Cerebellum (tissue), 4 donors: ENCODE measurements at places on chromosomes 4 and X. TPM values are rescaled to one million over a fixed set of nuclear protein-coding genes. Genes with fewer than 3 reads are reported as not detected.

GRCh38 chr4:55830716-55831115 lies 11.1 kb downstream of the EXOC1L start:
- DNase-seq = no peak

Gene UCHL1
- 554 TPM for total RNA-seq

GRCh38 chr4:187176261-187176910 lies 452.7 kb upstream of the FAT1 start:
- no peak for DNase-seq

- no peak for DNase-seq
These were observed 132.2 kb downstream of the IDS start for GRCh38 chrX:149372866-149373265.

- no peak for DNase-seq
These were observed 1141.1 kb downstream of the FAT4 start for GRCh38 chr4:126455865-126456264.

DNA sequence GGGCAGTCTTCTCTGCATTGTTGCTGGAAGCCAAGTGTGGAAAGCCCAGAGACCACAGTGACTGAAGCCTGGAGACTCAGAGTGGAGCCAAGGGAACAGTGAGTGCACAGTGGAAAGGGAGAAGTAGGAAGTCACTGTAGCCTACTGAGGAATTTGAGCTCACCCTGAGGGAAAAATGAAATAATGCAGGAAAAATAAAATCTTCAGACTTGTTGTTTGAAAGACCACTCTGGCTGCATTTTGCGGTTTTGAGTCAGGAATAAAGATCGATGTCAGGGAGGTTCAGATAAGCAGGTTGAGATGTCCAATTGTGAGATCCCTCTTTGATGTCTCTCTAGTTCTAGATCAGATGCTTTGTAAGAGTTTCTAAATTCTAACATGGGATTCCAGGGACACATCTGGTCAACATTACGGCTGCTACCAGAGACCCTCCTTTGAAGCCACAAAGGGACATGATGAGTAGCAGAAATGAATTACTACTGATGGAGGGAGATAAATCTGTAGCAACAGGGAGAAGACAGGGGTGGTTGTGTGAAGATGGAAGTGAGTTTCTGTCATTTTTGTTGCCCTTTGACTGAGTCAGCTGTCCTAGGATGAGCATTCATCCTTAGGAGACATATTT lies 8.4 kb downstream of the ADH4 start:
- no peak for DNase-seq

DNA sequence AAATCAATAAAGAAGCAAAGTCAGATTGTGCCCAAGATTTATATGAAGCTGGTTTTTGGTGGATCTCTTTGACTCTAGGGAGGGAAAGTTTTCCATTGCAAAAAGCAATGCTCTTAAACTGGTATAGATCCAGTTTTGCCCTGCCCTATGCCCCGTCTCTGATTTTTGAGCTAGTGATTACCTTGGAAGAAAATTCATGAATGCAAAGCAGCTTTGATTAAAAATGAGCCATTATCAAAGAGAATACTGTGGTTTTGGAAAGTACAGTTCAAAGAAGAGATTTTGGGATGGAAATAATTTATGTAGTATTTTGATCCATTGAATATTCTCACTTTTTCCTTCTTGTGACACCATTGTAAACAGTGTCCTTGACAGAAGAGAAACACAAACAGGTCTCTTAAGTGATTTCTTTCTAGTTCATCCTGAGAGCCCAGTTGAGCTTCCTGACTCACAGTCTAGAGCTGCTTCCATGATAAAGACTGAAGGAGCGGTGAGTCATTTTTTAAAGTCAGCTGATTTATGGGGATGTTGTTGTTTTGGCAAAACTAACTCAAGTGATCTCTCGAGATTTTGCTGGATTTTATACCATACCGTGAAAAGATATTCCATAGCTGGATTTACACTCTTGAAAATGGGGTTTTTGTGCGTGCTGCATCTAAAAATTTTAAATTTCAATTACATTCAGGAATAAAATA lies 76.7 kb downstream of the AFF1 start:
- DNase-seq = no peak

Gene CPXCR1
- total RNA-seq = not detected

DNA sequence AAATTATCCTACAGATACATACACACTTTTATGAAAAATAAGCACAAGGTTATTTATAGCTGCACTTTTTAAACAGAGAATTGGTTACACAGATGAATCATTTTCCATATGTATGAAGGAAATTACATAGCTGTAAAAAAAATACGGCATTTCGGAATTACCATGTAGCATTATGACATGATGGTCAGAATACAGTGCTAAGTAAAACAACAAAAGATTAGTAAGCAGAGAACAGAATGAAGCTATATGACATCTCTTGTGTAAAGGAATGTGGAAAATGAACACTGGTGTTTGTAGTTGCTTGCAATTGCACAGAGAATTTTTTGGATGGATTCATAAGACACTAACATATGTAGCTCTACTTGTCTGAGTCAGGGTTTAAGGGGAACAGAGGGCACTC lies 1222.0 kb upstream of the PRKX start:
- no peak for DNase-seq

Gene CCDC158
- total RNA-seq = 4.3 TPM

Gene FGFBP2
- not detected for total RNA-seq

GRCh38 chr4:45946699-45947098 lies 177.2 kb downstream of the GABRG1 start:
- no peak for DNase-seq

GRCh38 chr4:8245884-8246833 lies 23.4 kb upstream of the HTRA3 start:
- DNase-seq = no peak

- DNase-seq = no peak
These were observed 87.1 kb downstream of the TMEM131L start for GRCh38 chr4:153553155-153553818.

Gene CHST7
- total RNA-seq = 12.2 TPM

DNA sequence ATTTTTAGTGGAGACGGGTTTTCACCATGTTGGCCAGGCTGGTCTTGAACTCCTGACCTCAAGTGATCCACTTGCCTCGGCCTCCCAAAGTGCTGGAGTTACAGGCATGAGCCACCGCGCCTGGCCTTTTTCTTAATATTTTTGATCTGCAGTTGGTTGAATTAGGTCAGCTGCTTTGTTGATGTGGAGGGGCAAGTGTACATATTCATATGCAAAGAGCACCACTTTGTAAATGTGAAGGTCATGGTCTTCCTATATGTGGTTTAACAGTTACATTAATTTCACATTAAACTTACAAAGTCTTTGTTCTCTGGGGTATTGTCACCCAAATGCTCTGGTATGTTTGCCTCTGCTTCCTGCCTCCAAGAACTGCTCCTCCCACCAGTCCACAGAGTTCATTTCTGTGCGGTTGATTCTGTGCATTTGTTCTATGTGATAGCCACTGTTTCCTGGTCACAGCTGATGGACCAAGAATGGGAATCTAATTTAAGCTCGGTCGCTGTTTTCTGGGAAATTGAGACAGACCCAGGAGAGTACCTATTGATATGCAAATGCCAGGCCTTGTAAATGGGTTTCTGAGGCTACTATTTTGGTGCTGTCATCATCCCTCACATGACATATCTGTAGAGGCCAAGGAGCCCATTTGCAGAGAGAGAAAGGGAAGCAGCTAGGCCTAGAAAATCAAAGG lies 26.9 kb upstream of the HPSE start:
- no peak for DNase-seq

GRCh38 chr4:121814756-121815155 lies 8.9 kb downstream of the CCNA2 start:
- no peak for DNase-seq

Gene GAGE13
- total RNA-seq = not detected

Gene GYPA
- total RNA-seq = 2.8 TPM

DNA sequence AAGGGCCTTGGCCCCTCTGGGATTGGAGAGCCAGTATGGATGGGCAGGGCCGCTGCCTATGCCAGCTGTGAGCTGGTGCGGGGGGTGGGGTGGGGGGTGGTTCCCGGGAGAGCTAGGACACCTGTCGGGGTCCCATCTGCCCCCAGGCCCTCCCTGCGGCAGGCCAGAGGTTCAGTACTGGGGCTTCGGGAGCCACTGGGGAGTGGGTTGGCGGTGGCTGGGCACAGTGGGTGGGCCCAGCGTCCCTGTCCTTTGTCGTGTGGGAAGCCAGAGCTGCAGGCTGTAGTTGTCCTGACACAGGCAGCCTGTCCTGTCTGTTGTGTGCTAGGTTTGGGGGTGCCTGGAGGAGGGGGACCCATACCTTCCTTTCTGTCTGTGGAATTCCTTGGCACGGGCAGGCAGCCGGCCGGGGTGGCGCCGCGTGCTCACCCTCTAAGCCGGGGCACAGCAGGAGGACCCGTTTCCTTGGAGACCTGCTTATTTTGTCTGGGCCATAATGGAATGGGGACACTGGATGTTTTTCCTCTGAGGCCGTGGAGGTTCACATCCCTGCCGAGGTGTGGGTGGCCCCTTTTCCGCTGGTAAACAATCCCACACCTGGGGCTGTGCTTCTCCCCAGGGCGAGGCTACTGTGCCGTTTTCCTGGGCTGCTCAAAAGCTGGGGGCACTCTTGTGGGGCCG lies 14.8 kb downstream of the DOK7 start:
- DNase-seq = no peak

- no peak for DNase-seq
These were observed 130.8 kb upstream of the TBL1X start for GRCh38 chrX:9333873-9334560.

GRCh38 chr4:10703766-10704429 lies 19.3 kb upstream of the CLNK start:
- no peak for DNase-seq

DNA sequence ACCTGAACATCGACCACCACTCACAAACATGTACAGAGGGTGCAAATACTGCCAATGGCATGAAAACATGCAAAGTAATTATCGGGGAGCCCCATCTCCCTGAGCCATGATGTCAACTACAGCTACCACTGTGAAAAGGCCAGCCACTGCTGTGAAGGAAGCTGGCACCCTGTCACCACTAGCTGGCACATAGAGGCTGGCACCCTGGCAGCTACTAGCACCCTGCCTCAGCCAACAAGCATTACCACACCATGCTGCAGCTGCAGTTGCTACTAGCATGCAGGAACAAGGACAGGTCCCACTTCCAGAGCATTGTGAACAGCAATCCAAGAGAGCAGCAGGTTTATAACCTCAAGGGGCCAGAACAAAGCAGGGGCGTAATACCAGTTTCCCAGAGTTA lies 81.4 kb downstream of the PRR32 start:
- no peak for DNase-seq

- no peak for DNase-seq
These were observed 135.1 kb downstream of the RAPGEF2 start for GRCh38 chr4:159237975-159238374.

Gene RHOH
- total RNA-seq = 0.18 TPM

DNA sequence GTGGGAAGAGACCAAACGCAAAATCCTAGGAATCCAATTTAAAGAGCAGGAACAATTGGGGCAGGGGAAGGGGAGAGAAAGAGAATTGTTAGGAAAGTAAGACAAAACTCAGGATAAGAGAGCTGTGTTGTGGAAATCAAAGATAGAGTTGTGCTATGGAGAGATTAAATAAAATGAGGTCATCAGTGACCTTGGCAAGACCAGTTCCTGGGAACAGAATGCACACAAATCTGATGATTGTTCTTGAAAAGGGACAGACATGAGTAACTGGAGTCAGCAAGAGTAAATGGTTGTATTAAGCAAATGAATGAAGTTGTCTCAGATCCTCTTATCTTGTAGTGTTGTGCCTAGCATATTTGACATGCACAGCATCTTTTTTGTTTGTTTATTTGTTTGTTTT lies 267.4 kb downstream of the IL1RAPL1 start:
- DNase-seq = no peak

DNA sequence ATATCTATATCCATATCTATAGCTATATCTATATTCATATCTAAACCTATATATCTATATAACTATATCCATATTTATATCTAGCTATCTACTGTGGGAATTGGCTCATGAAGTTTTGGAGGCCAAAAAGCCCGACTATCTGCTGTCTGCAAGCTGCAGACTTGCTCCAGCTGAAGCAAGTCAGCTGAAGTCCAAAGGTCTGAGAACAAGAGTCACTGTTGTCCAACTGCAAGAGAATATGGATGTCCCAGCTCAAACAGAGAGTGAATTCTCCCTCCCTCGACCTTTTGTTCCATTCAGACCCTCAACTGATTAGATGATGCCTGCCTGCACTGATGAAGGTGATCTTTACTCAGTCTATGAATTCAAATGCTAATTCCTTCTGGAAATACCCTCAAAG lies 63.3 kb upstream of the VCX start:
- no peak for DNase-seq

Gene SMIM31
- not detected for total RNA-seq

- no peak for DNase-seq
These were observed 156.3 kb downstream of the GASK1B start for GRCh38 chr4:158016511-158016910.

DNA sequence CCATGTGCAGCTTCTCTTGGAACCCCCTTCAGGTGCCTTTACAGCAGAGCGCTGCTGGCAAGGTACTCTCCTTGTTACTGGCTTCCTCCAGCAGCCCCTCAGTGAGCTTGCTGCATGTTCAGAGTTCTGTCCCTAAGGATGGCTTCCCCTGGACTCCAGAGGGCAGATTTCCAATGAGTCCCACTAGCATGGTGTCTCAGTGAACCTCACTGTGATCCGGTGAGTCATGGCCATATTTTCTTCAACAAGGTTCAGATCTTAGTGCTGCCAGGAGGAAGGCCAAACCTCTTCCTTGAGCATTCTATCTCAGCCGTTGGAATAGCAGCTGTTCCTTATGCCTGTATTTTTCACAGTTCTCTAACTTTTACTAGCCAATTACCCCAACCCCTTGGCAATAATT lies 98.8 kb downstream of the CASK start:
- DNase-seq = no peak

Gene VCX3A
- total RNA-seq = not detected

Gene MAGEC1
- not detected for total RNA-seq

DNA sequence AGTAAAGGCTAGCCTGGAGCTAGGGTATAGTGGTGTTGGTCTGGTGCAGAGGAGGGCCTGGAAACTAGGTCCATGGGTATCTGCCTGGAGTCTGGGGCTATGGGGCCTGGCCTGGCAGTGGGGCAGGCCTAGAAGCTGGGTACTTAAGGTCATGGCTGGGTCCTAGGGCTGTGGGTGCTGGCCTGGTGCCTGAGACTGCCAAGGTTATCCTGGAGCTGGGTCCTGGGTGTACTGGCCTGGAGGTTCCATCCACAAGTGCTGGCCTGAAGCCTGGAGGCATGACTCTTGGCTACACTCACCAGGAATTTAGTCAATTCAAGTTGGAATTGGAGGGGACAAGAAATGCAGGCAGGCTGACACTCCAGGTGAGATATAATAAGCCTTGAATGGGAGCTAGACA lies 108.4 kb upstream of the ZCCHC13 start:
- no peak for DNase-seq

Gene ALB
- total RNA-seq = 7.3 TPM

Gene MAB21L2
- total RNA-seq = 4.9 TPM

GRCh38 chr4:76703676-76704075 lies 194.3 kb downstream of the SOWAHB start:
- DNase-seq = no peak
